ENCODE measurements at places on chromosomes 3 and 15.
A peak's percentile ranks its signal among the peaks of the same experiment; 100 is the strongest.

- peak; percentile 27 for DNase-seq
Measured at GRCh38 chr3:184016811-184017671, 643 bp downstream of the ABCC5 start.

DNA sequence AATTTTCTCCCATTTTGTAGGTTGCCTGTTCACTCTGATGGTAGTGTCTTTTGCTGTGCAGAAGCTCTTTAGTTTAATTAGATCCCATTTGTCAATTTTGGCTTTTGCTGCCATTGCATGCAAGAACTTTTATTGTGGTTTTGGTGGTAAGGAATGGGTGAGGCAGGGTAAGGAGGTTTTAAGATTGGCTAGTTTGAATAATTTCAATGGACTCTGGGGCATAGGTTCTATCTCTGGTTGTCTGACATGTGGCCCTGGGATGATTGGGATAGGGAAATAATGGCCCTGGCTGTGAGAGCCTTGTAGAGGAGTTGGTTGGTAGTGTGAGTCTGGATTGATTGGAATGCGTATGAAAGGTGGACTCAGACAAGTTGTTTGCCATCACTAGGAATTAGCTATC lies 38.0 kb downstream of the SEC22A start:
- no peak for DNase-seq

- no peak for DNase-seq
Measured at GRCh38 chr15:69341356-69341755, 42.6 kb downstream of the PAQR5 start.

DNA sequence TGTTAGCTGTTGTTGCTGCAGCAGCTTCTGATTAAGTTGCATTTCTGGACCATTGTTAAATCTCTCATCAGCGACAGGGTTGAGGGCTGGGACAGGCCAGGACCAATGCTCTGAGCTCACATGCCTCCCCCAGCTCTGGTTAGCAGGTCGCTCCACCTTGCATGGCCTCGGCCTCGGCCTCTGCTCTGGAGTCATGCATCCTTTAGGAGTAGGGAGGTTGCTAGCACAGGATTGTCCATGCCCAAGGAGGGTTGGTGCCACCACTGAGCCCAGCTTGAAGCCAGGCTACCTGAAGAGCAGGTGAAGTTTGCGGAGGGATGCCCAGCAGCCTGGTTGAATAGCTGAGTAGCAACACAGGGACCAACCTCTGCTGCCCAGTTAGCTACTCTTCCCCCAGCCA lies 11.2 kb upstream of the CPNE9 start:
- no peak for DNase-seq

DNA sequence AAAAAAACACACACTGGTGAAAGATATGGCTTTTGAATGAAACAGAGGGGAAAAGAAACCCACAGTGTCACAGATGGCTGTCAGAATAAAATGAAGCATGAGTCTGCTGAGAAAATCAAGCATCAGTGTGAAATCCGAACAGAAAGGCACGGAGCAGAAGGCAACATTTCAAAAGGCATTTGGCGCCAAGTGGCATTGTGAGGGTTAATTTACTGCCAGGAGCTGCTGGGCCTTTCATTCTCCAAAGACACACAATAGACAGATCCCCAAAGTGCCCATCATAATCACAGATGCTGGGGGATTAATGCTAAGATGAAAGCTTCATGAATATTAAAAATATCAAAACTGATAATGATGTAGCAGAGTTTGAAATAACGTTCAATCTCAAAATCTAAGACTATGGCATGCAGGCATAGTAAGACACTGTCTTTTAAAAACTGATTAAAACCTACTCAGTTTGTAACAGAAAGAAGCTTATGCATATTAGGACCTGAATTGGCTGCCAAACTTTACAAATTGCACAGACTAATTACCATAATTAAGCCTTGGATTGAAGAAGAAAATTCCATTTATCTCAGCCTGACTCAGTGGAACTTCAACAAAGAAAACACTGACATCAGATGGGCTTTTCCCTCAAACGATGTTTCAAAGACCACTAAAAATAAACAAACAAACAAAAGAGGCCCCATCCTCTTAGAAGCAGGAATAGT lies 589.2 kb downstream of the ROBO1 start:
- no peak for DNase-seq

- no peak for DNase-seq
Measured at GRCh38 chr3:184690192-184690883, 21.5 kb downstream of the MAGEF1 start.

GRCh38 chr3:155778462-155778861 lies 27.6 kb downstream of the C3orf33 start:
- no peak for DNase-seq

DNA sequence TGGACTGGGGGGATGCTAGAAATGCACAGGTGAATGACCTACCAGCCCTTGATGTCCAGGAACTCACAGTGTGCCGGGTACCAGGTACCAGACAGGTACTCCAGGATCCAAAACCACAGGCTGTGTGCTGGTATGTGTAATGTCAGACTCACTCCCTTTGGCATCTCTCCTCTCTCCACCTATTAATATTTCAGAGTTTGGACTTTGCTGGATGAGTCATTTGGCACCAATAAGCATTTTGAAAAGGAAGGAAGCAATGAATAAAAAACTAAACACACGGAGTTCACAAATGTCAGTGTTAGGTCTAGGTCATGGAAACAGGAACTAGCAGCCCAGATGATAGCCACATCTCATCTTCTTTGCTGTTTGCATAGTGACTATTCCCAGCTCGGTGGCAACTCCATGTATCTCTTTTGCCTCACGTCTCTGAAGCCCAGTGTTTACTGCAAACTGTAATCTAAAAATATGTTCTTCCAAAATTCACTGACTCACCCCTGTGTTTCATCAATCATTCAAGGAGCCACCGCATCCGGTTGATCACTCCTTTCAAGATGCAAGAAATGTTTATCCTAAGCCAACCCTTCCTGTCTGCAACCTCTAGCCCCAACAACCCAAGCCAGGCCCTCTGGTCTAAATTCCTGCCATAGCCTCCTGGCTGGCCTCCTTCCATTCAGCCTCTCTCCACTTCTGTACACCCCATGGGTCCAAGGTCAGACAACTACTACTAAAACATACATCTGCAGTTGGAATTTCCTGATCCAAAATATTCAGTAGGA lies 8.4 kb downstream of the ITGB5 start:
- DNase-seq, result no peak

DNA sequence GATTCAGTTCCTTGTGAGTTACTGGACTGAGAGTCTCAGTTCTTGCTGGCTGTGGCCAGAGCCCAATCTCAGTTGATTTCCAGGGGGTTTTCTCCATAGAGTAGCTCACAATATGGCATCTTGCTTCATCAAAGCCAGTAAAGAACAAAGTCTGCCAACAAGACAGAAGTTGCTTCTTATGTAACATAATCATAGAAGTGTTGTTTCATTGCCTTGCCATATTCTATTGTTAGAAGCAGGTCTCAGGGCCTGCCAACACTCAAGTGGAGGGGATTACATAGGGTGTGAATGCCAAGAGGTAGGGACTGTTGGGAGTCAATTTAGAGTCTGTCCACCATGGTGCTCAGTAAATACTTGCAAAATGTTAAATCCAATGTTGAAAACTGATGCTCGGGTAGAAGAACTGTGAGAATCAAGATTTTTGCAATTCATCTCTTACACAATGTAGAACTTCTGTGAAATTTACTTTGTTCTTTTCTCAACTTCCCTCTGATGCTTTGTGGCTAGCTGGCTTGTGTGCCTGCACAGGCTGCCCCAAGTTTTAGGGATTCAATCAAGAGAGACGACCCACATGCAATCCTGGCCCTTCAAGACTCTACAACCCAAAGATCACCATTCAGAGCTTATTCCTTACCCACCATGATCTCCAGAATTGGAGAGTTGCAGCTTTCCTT lies 13.3 kb upstream of the PXYLP1 start:
- no peak for DNase-seq

DNA sequence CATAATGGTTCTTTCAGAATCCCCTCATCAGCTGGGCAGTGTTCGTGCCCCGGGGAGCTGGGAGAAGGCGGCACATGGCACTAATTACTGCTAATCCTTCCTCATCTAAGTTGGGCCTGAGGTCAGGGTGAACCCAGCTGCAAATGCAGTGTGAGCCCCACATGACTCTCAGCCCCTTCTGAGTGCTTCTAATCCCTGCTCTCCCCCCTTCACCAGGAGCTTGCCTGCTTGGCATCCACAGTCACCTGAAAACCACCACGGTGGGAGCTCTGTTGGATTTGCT lies 455 bp upstream of the TRPM1 start:
- no peak for DNase-seq

DNA sequence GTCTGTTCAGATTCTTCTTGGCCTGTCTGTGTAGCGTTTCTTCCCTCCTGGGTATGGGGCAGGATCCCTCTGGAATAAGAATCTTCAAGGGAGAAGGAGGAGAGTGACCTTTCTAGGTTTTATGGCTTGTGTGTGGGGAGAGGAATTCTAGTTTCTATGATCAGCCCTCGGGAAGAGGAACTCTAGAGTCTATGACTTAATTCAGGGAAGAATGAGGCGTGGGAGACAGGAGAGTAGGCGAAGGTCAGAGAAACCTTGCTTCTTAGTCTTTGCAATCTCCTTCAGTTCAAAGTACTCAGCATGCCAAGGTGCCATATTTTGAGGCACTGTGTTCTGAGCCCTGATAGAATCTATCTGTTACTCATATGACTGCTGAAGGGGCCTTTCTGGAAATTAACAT lies 99.2 kb upstream of the C3orf80 start:
- no peak for DNase-seq

DNA sequence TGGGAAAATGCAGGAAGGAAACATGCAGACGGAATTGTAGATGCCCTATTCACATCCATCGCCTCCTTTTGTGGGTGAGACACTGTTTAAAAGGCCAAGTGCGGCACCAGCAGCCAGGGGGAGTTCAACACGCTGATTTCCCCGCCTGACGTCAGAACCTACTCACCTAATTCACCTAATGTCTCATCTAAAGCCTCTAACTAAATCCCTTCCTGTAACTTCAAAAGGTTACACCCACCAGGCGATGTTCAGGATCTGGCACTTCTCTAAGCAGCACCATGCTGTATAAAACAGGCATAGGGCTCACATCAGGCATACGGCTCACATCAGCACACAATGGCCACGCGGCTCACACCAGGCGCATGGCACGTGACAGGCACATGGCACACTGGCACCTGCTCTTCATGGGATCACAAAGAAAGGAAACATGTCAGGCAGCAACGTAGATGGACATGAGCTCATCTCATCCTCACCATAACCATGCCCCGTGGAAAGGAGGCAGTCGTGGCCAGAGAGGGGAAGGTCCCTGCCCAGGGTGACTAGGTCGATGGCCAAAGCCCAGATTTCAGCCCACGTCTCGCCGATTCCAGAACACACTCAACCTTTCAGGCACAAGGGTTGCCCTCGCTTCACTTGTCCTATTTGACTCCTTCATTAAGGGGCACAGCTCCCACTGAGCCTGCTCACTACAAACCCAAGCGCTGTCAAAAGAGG lies 21.7 kb downstream of the XXYLT1 start:
- no peak for DNase-seq

DNA sequence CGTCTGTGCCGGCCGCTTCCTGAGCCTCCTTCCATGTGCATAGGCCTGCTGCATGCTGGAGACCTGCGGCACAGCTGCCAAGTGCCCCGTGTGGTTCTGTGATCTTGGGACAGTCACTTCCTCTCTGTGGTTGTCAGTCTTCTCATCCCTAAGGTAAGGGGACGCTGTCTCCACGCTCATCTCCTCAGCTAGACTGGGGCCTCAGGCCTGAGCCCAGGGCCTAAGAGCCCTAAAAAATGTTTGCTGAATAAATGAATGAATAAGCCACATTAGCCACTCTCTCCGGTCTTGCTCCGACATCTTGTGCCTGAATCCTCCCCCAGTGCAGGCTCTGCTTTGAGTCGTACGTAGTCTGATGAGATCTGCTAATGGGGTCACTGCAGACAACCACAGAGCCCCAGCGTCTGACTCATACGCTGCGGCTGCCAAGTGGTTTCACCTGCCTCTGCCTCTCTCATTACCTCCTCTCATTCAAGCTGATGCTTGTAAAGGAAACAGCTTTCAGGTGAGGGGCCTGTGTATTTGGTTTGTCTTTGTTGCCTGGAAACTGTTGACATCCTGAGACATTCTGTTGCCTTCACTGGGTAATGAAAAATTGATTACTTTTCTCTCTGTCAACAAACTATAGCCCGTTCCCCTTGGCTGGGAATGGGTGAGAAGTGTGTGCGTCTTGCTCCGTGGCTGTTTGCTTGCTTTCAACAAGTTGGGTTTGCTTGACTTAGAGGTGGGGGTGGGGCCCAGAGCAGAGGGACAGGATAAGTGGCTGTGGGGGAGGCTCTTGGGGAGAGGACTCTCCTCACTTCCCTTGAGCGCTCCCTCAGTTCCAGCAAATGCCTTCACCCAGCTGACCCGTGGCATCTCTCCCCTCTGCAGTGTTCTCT lies 15.9 kb downstream of the RPLP1 start:
- peak; percentile 68 for DNase-seq

DNA sequence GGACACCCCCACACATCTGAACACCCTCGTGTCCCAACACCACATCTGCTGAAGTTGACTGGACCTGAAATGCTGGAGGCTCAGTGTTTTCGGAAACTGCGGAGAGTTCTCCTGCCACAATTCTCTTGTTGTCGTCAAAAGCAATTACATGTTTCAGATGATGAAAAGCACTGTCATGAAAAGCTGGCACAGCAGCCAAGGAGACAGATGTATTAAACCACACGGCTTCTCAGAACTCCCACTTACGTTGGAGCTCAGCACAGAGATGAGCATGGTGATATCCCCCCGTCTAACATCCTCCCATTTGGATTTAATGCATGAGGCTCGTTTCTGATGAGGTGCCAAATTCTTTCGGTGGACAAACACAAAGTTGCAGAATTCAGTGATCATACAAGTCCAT lies 180.1 kb downstream of the RORA start:
- no peak for DNase-seq

DNA sequence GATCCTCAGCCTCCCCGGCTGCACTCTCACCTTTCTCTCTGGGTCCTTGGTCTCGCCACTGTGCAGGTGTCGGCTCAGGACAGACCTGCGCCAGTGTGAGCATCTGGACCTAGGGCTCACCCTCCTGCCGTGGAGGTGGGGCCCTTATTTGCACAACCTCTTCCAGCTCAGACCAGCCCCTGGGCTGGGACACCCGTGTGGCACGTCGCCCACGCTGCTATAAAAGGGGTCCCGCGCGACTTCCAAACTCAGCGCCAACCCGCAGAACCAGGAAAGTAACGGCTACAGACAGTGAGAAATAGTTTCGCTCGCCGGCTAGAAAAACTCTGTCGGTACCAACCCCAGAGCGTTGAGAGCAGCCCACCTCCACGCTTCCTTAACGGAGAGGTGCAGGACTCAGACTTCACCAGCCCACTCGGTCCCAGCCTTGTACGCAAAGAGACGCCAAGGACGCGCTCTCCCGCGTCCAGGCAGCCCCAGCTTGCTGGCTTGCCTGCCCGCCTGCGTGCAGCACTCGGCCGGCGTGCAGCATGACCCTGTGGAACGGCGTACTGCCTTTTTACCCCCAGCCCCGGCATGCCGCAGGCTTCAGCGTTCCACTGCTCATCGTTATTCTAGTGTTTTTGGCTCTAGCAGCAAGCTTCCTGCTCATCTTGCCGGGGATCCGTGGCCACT lies at the start of the genes DUOX2 and DUOXA2:
DUOX2 (minus strand) TSS at position 97 of the 675 bp plus-strand sequence. CDS start 761 bp downstream, outside the sequence.
DUOXA2 (plus strand) TSS at position 251 of the 675 bp plus-strand sequence; CDS start at position 531, 280 bp downstream.
- DNase-seq, result no peak

- no peak for DNase-seq
Measured at GRCh38 chr3:45560281-45560971, 34.1 kb upstream of the LIMD1 start.
